ENCODE measurements at places on chromosomes 12 and 14. TPM values are rescaled to one million over a fixed set of nuclear protein-coding genes. Genes with fewer than 3 reads are reported as not detected.

GRCh38 chr12:24661657-24662096 lies 287.2 kb downstream of the BCAT1 start:
- no peak for DNase-seq

DNA sequence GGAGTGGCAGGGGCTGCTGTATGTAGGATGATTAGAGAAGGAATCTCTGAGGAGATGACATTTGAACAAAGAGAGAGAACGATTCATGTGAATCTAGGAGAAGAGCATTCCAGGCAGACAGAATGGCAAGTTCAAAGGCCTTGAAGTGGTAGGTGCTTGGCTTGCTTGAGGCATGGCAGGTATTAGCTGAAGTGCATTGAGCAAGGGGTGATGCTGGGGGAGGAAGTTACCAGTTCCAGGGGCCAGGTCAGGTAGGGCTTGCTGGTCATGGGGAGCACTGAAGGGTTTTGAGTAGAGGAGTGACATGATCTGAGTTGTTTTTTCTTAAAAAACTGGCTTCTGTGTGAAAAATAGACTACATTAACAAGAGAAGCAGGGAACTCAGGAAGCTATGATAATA lies 71.8 kb downstream of the SPATS2 start:
- DNase-seq: no peak

DNA sequence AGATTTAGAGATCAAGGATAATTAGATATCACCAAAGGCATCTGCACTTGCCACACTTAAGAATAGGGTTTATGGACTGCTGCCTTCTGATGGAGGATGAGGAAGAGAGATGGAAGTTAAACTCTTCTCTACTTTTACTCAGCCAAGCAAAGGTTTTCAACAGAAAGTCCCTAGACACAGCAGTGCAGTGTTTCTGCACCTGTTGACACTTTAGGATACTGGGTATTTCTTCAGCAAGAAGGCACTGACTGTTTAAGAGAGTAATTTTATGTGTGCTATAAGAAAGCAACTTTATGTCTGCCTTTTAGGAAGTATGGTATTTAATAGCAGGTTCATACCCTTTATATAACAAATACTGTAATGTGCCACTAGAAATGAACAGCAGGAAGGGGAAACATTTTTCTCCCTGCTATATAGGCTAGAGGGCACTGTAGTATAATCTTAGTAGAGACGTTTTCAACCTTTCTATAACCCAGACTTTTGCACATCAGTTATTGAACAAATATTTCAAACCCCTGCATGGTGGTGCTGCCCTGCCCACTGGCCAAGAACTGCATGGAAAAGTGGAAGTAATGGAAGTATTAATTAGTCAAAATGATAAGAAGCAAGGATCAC lies 225.0 kb upstream of the GRIP1 start:
- DNase-seq: no peak

DNA sequence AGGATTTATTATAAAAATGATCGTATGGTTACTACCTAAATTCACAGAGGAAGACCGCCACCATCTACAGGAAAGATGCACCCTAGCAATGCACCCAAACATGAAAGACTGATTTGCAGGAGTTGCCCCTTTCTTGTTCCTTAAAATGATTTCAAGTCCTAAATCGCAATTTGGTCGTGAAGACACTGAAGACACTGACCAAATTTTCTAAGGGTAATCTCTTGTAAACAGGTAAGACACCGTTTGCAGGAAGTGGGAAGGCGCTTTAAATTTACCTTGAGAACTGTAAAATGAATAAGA lies 1.0 kb downstream of the SOS2 start:
- no peak for DNase-seq

The TXNRD1 gene
- total RNA-seq: 103 TPM
